ENCODE measurements at places on chromosomes 2 and 18.

GRCh38 chr2:110993557-110994231, 127.0 kb upstream of the BCL2L11 start:
- no peak for DNase-seq

DNA sequence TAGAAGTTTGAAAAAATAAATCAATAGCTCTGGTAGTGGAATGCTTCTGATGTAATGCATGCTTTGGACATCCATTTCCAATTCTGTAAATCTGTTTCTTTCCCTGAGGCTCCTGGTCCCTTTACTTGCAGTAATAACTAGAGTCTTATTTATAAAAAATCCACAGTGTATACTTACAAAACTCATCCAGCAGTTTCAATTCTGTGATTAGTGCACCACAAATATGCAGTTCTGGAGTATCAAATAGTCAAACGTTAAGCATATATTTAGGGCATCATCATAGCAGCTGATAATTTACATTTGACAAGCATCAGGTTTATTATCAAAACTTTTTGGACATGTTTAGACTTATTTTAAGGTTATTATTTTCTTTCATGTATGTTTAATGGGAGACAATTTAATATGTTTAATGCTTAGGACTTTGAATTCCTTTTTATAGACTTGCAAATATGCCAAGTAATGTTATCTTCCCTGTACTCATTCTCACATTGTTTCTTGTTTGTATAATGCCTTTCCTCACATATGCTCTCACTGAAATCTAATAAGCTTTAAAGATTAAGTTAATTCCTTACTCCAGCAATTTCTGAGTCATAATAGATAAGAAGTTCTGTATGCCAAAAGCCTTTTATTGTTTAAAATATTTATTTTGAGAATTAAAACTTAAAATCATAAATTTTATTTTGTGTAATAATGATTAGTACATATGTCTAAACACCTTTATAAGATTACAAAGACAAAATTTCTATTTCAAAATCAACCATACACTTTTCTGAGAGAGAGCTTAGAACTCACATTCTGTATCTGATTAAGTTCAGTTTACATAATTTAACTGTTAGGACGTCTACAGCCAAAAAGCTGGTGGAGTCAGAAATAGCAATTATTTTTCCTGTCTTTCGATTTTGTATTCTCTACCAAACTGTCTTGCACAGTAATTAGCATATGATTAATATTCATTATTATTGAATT, 341.5 kb upstream of the TMEFF2 start:
- DNase-seq, result no peak

GRCh38 chr2:5705490-5705889, 13.3 kb downstream of the SOX11 start:
- no peak for DNase-seq

DNA sequence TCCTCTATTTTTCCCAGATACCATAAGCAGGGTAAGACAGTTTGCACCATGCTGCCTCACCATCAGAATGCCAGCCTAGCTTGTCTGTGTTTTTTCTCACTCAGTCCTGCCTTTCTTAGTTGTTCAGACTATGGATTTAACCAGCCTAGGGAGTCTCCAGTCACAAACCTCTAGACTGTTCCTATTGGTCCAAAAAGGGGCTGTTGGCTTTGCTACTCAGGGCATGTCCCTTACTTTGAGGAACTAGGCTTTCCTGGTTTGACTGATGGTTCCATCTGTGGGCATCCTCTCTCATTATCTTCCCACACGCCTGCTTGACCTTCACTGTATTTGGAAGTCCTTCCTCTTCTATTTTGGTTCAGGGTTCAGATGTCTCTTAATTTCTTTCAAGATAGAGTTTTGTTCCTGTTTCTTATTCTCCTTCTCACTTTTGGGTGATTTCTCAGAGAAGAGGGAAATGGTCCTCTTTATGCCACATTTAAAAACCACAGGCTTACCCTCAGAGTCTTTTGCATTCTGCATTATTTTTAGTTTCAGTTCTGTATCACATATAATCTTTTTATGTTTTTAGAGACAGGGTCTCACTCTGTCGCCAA, 31.3 kb upstream of the TMEM131 start:
- DNase-seq, result no peak

All from RCC 7860 (cell line).